ENCODE measurements at places on chromosomes 12 and 14.

- DNase-seq = no peak
These were observed 90.8 kb upstream of the SSTR1 start for GRCh38 chr14:38116895-38117294.

DNA sequence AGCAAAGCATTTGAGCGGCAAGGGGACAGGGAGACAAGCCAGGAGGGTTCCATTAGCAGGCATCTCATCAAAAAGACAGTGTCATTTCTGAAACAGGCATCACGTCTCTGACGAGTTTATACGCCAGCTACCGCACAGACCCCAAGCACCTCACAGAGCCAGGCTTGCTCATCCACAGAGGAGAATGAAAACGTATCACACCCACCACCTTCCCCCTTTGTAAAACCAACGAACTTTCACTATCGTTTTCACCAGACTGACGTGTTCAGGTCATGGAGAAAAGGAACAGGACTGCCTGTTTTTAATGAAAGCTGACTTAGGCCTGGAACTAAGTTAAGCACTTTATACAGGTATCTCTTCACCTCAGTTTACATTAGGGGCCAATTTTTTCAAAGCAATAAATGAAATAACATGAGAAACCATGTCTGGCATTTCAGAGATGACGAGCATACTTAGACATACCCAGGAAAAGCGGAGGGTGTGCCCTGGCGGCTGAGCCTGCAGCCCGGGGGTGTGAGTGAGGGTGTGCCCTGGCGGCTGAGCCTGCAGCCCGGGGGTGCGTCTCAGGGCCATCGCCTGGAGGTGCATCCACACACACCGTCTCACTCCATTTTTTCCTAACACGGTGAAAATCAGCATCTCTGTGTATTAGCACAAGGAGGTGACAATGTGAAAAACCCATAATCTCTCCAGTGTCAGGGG is 41.9 kb downstream of the STX2 start:
- DNase-seq = no peak

- peak; percentile 57 for DNase-seq
These were observed 108.5 kb upstream of the ESRRB start for GRCh38 chr14:76267322-76268046.

- no peak for DNase-seq
These were observed 100.5 kb upstream of the TMCC3 start for GRCh38 chr12:94750864-94751263.

- DNase-seq = peak; percentile 22
These were observed at the start of gene GDF3 for GRCh38 chr12:7695566-7696197. Gene GDF3, minus strand, starts transcription at chr12:7695775. Its CDS starts 47 bp downstream, at chr12:7695728.

DNA sequence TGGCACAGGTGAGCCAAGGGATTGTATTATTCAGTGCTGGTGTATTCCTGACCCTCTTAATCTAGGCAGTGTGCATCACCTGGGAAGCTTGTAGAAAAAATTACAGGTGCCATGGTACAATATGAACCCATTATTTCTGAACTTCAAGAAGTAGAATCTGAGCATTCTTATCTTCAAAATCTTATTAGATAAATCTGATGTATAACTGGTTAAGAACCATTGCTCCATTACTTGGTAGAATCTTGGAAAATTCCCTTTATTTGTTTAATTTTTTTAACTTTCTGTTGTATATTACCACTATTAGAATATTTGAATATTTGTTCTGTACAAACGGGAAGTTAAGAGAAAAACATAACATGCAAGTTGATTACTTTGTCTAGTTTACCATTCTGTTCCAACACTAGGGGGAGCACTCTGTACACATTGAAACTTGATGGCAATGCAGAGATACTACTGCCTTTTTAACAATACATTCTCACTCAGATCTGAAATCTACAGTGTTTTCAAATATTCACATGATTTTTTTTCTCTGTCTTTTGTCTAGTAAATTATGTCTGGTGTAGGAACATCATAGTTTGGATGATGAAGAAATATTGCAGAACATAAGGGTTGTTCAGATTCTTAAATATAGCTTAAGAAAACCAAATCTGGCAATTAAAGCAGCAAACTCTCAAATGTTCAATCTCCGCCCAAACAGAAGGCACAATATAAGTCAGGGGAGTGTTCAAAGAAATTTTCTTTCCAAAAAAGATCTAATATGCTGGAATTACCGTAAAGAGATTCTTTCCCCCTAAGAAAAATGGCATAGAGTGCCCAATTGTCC is 196.6 kb downstream of the PCNX1 start:
- peak; percentile 70 for DNase-seq

GRCh38 chr12:123042833-123043232 is 62.4 kb downstream of the ARL6IP4 start:
- no peak for DNase-seq

GRCh38 chr12:112906712-112907414 is at the start of gene OAS1:
Gene OAS1, plus strand, starts transcription at chr12:112906962. Its CDS starts 78 bp downstream, at chr12:112907040.
- peak; percentile 85 for DNase-seq

- peak; percentile 31 for DNase-seq
These were observed 92.4 kb downstream of the RPS6KA5 start for GRCh38 chr14:90968025-90968424.

DNA sequence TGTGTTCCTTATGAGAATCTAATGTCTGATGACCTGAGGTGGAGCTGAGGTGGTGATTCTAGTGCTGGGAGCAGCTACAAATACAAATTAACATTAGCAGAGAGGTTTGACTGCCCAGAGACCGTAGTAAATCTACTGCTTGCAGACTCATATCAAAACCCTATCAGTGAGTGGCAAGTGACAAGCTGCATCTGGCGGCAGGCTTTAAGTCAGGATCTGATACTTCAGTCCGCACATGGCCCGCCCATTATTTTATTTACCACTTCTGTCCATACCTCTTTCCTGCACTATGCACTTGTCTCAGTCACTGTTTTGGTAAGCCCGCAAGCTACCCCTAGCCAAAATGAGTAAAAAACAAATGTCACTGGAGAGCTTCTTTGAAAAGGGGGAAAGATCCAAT is 11.4 kb downstream of the CEP128 start:
- no peak for DNase-seq

DNA sequence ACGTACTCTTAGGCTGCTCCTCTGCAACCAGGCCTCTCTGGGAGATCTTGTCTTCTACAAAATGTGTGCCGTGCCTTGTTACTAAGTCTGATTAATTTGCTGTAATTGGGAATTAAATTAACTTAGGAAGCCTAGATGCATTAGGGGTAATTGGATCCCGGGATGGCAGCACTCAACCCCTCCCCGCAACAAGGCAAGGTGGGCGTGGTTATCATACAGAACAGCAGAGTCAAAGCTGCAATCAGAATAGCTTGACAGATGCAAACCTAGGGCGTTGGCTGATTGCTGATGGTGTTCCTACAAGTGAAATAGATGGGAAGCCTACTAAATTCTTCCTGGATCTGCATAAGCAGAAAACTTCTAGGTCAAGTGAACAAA is 34.5 kb upstream of the NFYB start:
- no peak for DNase-seq

DNA sequence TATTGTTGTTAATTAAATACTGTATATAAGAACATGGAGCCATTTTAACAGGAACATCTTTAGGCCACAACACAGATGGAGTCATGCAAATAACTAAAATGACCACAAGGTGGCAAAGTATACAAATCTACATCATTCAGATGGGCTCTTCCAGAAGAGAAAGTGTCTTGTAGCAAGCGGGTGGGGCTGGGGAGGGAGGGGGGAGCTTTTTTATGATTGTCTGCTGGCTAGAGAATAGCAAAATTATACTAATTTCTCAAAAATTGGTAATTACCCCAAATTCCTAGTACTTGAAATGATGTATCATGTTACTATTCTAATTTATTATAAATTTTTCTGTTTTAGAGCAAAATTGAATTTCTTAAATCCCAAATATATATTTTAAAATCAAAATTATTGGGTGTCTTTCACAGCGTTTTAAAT is 378.7 kb downstream of the PRKD1 start:
- DNase-seq = peak; percentile 62

- no peak for DNase-seq
These were observed 14.8 kb upstream of the ETNK1 start for GRCh38 chr12:22610131-22610530.
